ENCODE measurements at places on chromosomes 13 and 19.
A peak's percentile ranks its signal among the peaks of the same experiment; 100 is the strongest.

GRCh38 chr13:67075239-67075638, 154.9 kb downstream of the PCDH9 start:
- DNase-seq: no peak

DNA sequence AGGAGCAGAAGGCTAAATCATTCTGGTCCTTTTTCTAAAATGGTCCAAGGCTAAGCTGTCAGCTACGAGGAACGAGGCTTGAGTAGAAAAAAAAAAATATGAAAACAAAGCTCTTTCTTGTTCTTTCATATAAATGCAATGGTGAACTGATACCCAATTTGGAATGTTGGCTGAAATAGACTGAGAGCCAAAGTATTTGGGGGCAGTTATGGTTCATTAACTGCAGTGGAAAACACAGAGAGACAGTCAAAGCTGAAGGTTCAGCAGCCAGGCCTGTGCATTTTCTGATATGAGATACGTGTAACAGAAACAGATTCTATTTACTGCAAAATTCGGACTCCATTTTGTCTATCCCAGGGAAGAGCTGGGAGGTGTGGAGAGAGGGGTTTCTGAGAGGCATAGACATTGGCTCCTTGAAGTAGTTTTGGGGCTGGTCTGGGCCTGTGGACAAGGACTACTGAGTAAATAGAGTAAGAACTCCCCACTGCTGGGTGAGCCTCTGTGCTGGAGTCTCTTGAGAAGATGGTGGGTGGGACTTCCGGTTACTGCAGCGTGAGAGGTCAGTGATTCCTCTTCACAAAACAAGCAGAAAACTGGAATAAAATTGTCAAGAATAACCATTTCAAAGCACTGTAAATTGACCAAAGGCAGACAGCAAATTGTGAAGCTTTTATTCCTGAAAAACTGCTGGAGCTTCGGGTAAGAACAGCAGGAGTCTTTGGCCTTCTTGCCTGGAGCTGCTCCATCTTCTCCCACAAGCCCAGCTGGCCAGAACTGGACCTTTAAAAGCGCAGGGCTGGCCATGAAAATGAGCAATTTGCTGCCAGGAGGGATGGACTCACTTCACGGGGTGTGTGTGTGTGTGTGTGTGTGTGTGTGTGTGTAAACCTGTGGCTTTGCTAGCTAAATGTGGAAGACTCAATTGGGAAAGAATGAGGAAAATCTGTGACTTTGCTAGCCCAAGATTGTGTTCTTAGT, 43.1 kb upstream of the CNMD start:
- no peak for DNase-seq

- peak; percentile 12 for DNase-seq
Measured at GRCh38 chr19:36528921-36529518, 949 bp upstream of the ZNF260 start.

- DNase-seq: no peak
Measured at GRCh38 chr13:108383667-108384066, 114.1 kb downstream of the TNFSF13B start.

DNA sequence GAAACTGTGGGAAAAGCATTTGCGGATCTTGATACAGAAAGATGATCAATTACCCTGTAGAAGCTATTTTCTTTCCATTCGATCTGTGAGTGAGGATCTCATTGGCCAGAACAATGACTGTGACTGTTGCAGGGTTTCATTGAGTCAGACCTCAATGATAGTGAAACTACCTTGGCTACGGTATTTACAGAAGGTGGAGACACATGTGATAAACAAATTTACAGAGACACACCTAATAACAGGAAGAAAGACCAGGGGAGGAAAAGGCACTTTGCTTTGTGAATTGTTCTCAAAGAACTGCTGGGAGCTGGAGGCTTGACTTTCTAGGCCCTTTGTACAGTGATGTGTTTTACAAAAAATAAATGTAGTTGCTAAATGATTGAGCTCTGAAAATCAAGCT, 19.9 kb upstream of the ARGLU1 start:
- no peak for DNase-seq

GRCh38 chr13:71325556-71325955, 541.4 kb downstream of the DACH1 start:
- no peak for DNase-seq

- no peak for DNase-seq
Measured at GRCh38 chr13:33283195-33283911, 2.2 kb downstream of the STARD13 start.

DNA sequence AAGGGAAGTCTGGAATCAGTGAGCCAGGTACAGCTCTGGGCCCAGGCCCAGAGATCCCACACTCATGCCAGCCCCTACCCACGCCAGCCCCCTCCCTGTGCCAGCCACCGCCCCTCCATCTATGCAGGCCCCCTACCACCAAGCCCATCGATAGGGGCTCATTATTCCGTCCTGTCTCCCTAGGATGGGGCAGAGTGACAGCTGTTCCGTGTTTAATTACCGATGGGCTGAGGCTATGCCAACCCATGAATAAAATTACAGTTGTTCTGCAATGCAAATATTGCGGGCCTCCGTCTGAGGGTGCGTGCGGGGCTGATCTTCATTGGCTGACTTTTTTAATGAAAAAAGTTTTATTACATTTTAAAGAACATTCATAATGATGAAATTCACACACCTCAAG, 35.6 kb upstream of the PEPD start:
- DNase-seq: no peak

- DNase-seq: no peak
Measured at GRCh38 chr13:101911752-101912151, 459.3 kb downstream of the ITGBL1 start.

DNA sequence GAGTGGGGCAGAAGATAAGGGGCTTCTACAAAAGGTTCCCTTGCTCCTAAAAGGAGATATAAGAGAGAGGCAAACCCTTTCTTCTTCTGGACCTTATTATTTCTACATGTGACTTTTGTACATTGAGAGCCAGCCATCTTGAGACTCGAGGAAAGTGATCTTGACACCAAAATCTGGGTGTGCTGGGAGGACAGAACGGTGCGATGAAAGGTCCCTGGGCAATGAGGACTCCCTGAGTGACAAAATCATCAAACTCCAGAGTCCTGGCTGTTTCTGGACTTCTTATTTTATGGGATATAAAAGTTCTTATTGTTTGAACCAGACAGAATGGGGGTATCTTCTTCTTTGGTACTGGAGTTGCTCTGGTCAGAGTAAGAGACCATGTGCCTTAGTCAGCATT, 411.0 kb downstream of the ZNF536 start:
- no peak for DNase-seq

GRCh38 chr13:44191504-44192171, 182.0 kb upstream of the SERP2 start:
- peak; percentile 40 for DNase-seq

DNA sequence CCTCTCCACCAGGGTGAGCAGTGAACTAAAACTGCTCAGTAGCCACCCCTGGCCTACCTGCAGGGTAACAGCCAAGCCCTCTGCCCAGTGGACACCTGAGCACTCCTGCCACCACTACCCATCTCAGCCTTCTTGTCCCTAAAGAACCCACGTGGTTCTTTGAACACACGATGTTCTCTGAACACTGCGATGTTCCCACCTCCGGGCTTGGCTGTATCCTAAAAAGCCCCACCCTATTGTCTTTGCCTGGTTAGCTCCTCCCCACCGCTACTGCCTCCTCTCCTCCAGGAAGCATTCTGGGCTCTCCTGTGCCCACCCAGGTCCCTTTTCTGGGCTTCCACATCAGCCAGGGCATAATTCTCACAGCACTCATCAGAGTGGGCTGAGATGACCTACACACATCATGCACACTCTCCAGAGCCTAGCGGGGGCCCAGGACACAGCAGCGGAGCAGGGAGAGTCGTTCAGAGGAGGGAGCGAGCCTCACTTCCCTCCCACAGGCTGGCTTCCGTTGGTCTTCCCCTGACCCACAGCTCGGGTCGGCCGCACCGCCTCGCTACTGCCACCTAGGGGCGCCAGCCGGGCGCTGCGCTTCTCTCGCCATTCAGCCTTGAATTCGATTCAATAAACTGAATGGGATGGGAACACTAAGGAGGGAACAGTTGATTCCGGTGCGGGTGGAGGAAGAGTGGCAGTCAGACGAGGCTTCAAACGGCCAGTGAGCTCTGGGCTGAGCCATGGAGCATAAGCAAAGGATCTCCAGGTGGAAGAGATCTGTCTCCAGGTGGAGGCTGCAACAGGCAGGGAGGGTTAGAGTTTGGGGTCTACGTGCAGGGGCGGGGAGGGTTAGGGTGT, 3.2 kb downstream of the ELAVL1 start:
- DNase-seq: peak; percentile 77

DNA sequence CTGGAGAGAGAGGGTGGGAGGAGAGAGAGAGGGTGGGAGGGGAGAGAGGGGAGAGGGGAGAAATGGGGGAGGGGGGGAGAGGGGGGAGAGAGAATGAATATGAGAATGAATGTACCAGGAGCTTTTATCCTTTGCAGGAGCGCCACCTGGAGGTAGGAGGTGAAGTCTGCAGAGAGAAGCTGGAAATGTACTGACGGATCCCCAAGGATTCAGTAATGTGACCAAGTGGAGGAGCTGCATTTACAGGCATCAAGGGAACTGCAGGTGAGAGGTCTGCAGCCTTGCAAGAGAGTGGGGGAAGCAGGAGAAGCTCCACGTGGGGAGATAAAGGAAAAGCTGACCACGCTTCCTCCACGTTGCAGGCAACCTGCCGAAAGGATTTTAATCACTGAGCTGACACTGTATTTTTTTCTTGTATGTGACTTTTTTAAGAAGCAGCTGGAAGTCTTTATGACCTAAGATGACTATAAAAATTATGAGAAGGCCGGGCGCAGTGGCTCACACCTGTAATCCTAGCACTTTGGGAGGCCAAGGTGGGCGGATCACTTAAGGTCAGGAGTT, 33.7 kb downstream of the VSTM1 start:
- DNase-seq: peak; percentile 60

- DNase-seq: no peak
Measured at GRCh38 chr13:79780240-79780639, 299.3 kb downstream of the NDFIP2 start.

GRCh38 chr13:38628554-38628953, 58.3 kb upstream of the FREM2 start:
- DNase-seq: no peak

DNA sequence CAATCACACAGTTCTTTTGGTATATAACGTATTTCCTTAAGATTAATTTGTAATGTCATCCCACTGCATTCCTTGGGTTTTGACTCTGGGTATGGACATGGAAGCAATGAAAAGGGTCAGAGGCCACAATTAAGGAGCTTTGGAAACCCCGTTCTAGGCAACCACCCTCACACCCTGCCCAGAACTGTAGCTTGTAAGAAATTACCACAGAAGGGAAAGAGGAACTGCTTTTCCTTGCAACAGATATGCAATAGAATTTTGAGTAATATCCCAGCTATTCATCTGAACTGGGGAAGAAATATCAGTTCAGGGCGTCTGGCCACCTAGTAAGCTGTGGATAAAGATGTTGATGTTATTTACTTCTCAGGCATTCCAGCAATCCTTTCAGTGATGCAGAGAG, 985 bp upstream of the CLC start:
- no peak for DNase-seq

DNA sequence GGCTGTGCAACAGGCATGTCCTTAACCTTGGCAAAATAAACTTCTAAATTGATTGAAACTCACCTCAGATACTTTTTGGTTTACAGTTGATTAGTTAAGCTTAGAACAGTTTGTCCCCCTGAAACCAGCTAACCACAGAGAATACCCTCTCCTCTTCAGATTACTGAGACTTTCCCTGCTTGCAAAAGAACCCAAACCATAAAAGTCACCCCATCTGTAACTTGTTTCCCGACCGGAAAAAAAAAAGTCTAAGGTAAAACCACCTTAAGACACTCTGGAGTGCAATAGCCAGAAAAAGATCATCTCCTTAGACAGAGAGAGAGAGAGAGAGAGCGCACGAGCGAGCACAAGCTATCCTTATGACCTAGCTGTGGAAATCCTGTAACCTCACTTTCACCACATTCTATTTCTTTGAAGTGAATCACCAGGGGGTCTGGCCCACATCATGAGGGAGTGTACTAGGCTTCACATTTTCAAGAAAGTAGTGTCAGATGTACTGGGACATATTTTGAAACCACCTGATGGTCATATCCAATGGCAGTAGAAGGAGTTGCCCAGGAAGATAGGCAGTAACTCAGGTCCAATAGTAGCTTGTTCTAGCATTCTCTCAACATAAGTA, 11.1 kb upstream of the GTF2F2 start:
- DNase-seq: no peak

- DNase-seq: no peak
Measured at GRCh38 chr19:29170554-29170953, 42.4 kb downstream of the UQCRFS1 start.

DNA sequence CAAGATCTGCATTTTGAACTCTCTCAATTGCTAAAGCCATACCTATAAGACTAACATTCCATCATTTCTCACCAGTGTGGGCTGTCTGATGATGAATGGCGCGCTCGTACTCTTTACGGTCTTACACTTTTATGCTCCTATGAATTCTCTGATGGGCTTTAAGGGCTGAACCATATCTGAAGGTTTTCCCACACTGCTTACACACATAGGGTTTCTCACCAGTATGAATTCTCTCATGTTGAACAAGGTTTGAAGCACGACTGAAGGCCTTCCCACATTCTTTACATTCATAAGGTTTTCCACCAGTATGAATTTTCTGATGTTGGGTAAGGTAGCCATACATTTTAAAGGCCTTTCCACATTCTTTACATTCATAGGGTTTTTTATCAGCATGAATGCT, 18.8 kb upstream of the ZNF607 start:
- DNase-seq: no peak

GRCh38 chr13:68748038-68748437, 1359.6 kb upstream of the ATXN8OS start:
- no peak for DNase-seq

DNA sequence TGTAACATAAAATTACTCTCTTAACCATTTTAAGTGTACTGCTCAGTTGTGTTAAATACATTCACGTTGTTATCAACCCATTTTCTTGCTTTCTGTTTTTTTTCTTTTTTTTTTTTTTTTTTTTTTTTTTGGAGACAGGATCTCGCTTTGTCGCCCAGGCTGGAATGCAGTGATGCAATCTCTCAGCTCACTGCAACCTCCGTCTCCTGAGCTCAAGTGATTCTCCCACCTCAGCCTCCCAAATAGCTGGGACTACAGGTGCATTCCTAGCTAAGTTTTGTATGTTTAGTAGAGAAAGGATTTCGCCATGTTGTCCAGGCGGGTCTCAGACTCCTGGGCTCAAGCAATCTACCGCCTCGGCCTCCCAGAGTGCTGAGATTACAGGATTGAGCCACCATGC, 42.5 kb upstream of the C13orf42 start:
- no peak for DNase-seq

DNA sequence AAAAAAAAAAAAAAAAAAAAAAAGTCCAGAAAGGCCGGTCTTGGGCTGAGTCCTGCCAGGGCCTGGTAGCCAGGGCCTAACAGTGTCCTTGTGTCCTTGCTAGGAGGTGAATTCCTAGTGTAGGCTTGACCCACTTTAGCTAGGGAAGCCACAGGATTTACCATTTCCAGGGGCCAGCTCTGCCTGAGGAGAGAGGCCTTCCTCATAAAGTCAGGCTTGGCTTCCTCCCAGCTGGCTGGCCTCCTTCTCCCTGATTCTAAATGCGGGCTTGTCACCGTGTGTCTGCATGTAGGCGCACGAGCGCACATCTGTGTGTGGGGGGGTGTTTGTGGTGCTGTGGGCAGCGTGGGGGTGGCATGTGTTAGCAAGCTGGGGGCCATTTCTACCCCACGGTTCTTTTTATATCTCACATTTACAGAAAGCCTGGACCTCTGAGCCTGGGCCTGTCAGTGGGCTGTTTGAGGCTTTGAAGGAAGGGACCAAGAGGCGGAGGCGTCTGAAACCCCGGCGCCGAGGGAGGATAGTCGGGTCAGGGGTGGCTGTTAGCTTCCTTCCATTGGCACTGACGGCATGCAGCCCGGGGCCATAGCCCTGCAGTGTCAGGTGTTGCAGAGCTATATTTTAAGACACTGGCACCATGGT, 31.7 kb downstream of the IER2 start:
- DNase-seq: peak; percentile 39

Data from stimulated activated CD4-positive, alpha-beta T cell treated with anti-CD3 and anti-CD28 coated beads, Interleukin-4, amount 100 ng/mL, for 24 hours (primary cell).